LNCaP clone FGC (cell line): ENCODE measurements at places on chromosomes 3 and 15.

DNA sequence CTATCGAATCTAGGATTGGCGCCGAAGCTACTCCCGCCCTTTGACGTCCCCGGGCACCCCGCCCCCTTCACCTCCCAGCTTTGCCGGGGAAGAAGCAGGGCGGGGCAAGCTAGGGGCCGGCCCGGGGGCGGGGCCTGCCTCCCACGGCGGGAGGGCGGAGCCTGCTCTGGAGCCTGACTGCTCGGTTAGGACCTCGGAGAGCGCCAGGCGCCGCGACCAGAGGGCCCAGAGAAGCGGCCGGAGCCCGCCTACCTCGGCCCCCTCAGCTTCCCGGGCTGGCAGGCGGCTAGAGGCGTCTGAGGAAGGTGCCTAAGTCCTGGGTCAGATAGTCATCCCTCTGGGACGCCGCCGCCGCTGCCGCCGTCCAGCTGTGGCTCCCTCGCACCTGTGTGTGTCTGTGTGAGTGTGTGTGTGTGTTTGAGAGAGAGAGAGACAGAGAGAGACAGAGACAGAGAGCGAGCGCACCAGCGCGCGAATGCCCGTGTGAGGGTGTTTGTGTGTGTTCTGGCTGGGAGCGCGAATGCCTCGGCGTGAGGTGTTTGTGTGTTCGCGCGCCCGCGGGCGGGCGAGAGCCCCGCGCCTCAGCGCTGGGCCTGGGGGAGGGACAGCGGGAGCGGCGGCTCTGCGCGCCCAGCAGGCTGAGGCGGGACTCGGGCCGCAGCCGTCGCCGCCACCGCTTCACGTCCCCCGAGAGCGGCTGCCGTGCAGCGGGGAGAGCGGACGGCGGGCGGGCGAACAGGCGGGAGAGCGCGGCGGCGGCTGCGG, at the start of gene STXBP5L:
STXBP5L (plus strand) TSS at position 176 of the 765 bp plus-strand sequence. CDS start 1,374 bp downstream, outside the sequence.
- DNase-seq, result peak; percentile 70

- no peak for DNase-seq
These were observed 28.8 kb downstream of the LRRFIP2 start for GRCh38 chr3:37145611-37146010.

DNA sequence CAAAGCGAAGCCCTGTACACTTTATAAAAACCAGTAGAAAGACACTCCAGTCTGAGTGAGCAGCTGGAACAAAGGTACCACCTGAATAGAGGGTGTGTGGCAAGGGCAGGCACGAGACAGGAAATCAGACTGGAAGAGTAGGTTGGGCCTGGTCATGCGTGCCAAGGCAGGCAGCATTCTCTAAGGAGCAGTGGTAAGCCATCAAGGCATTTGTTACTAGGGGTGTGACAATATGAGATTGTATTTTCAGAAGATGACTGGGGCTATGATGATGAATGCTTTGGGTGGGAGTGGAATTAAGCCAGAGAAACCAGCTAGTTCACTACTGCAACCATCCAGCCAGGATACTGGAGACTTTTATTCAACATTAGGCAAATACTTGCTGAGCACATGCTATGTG, 5.0 kb downstream of the JMJD7 start:
- no peak for DNase-seq

- DNase-seq, result no peak
These were observed 15.1 kb downstream of the BOC start for GRCh38 chr3:113226491-113226890.

DNA sequence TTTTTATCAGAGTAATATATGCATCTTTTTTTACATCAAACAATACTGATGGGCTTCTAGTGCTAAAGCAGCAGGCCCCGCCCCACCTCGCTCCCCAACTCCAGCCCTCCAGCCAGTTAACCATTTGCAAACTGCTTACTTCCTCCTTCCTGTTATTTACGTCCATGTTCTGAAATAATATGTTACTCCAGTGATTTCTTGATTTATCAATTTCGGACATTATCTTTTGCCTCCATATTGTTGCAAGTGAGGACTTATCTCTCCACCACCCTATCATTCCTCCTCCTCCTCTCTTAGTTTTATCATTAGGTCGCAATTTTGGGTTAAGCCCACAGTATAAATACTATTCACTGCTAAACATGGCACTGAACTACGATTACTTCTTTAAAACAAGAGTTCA, 39.5 kb downstream of the ZNF710 start:
- DNase-seq, result no peak

GRCh38 chr3:144055604-144056003, 84.0 kb downstream of the DIPK2A start:
- DNase-seq, result no peak

DNA sequence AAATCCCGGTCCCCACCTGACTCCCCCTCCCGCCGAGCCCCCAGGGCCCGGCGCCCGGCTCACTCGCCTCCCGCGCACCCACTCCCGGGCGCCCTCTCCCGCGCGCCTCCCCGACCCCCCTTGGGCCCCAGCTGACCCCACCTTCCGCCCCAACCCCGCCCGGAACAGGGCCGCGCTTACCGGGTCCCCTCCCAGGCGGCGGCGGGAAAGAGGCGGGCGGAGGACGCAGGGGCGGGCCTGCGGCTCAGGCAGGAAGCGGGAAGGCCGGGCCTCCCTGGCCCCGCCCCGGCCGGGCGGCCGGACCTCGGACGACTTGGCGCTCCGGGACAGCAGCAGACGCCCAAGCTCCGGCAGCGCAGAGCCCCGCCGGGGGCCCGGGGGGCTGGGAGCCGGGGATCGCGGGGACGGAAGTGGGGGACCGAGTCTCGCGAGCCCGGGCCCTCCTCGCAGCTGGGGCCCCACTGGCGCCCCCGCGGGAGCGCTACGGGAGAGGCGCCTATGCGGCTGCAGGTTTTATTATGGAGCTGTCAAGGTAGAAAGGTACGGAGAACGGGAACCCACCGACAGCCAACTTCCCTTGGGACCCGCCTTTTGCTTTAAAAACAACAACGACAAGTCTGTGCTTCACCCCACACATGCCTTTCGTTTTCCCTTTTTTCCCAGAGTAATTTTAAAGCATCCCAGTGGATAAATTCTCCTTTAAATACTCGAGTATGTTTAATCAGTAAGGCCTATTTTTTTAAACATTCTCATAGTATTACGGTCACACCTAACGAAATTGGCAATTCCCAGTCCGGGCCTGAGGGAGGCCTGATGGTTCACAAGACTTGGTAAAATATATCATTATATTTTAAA, at the start of gene SLC41A3:
SLC41A3 (minus strand) TSS at position 212 of the 855 bp plus-strand sequence. CDS start 15,905 bp downstream, outside the sequence.
- no peak for DNase-seq

DNA sequence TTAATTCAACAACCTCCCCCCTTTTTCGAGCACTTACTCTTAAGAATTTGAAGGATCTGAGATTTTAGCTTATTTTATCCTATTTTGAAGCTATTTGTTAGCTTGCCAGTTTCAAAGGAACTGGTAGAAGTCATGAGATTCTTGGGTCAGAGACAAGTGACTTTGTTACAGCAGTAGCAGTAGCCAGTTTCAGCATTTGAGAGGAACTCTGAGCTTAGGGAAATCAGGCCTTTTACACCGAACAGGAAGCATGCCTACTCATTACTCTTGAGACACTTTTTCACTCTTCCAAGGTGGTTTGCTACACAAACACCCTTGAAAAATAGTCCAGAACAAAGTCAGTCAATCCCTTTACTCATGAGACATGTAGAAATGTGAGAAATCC, 24.5 kb upstream of the TM4SF1 start:
- peak; percentile 44 for DNase-seq

GRCh38 chr15:96276438-96277210, 53.9 kb upstream of the NR2F2 start:
- no peak for DNase-seq

DNA sequence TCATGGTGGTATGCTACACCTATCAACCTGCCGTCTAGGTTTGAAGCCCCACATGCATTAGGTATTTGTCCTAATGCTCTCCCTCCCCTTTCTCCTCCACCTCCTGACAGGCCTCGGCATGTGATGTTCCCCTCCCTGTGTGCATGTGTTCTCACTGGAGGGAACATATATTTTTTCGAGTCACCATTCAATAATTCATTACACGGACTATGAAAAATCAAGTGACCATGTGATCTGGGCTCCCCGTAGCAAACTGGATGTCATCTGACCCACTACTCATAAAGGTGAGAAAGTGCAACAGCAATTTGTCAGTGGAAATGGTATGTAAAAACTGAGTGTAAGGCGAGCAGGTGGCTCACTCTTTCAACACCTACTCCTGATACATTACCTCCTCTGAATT, 224.3 kb upstream of the RASGRP1 start:
- DNase-seq, result no peak

- DNase-seq, result no peak
These were observed 17.5 kb upstream of the NMD3 start for GRCh38 chr3:161203485-161204098.

DNA sequence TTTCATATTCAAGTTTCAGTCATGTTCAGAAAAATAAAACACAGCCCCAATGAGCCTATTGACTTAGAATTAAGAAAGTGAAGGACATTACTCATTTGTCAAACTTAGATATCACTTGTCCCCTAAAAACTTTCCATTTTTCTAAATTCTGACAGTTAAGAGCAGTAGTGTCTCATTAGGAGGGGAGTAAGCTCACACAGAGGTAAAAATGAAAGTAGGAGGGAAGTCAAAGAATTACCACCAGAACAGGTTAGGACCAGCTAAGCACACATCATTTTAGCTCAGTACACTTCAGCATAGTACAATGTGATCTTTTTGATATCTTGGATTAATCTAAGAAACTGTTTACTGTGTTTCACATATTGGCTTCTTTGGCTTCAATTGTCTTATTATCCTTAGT, 64.3 kb downstream of the OSTN start:
- DNase-seq, result no peak

DNA sequence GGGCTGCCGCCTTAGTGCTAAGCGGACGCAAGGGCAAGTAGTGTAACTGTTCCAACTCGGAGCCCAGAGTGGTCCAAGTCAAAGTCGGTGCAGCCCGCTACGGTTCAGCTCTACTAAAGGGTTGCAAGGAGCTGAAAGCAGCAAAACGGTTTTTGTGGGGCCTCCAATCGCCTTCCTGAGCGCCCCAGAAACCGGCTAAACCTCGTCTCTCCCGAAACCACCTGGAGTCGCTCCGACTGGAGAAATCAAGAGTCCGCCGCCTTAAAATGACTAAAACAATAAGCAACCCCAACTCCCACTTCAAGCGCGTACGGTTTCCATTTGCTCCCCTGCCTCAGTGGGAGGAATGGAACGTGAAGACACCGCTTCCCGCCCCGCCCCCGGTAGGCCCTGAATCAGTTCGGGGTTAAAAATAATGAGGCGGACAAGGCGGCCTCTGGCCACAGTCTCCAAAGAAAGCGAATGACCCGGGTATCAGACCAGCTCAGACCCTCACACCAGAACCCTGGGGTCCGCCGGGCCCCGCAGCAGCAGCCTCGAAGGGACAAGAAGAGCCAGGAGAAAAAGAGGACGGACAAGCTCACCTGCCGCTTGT, 401 bp downstream of the SEC11A start:
- DNase-seq, result no peak

- no peak for DNase-seq
These were observed 8.7 kb downstream of the STRA6 start for GRCh38 chr15:74193905-74194304.

DNA sequence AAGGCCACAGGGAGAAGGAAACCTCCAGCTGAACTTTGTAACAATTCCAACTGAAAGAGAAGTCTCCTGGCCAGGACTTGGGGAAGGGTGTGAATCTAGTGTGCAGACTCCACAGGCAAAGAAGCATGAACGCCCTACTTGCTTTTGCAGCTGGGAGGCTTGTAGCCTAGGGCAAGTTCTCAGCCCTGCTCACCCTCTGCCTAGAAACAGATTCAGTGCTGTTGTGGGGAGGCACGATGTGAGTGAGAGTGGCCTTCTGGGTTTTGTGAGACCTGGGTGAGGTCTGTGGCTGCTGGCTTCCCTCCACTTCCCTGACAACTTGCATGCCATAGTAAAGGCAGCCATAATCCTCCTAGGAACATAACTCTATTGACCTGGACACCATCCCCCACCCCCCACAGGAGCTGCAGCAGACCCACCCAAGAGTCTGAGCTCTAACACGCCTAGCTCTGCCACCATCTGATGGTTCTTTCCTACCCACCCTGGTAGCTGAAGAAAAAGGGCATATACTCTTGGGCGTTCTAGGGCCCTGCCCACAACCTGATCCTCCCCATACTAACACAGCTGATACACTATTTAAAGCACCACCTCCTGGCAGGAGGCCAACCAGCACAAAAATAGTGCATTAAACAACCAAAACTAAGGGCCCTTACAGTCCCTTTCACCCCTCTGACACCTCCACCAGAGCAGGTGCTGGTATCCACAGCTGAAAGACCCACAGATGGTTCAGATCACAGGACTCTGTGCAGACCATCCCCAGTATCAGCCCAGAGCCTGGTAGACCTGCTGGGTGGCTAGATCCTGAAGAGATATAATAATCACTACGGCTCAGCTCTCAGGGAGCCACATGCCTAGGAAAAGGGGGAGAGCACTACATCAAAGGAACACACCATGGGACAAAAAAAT, 426.5 kb downstream of the IGSF11 start:
- DNase-seq, result no peak

DNA sequence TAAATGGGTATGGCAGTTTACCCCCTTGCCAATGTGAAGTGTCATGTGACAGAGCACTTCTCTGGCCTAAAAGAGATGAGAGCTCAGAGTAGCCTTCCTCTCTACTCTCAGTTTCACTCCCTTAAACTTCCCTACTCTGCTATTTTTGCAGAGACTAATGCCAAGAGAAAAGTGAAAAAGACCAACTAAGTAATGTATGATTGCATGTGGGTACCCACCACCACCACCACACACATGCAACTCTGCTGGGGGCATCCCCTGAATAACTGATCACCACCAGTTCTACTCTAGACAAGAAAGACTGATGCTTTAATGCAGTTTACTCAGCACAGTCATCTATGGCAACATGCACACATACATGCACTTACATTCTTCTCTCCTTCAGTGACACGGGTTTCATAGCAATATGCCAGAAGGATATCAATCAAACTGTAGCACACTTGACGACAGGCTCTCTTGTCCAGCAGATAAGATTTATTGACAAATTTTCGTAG, 31.3 kb downstream of the SHQ1 start:
- DNase-seq, result no peak

GRCh38 chr3:155425396-155425795, 131.9 kb upstream of the STRIT1 start:
- no peak for DNase-seq

DNA sequence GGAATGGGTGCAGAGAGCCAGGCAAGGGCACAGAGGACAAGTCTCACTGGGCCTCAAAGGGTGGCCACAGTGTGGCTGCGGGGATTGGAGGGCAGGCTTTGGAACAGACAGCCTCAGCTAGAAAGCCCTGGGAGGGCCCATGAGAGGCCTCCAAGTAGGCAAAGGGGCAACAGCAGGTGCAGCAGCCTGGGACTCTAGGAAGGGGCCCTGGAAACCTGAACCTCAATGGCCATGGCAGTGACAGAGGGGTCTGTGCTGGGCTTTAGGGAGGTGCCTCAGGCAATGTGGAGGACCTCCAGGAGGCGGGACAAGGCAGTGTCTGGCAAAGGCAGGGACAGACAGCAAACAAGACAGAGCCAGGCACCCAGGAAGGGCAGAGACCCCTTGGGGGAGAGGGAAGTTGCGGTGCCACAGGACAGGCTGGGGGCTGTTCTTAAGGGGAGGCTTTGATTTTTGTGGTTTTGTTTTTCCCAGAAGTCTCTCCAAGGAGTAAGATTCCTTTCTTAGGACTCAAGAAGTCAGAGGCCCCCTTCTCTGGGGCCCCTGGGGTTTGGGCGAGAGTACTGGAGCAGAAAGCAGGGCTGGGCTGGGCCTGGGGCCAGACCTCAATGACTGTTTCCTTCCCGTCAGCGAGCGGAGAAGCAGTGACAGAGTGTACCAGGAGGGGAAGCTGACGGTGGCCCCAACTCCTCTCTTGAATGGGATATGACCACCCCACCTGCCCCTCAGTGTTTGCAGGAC, 9.7 kb downstream of the STOML1 start:
- DNase-seq, result no peak

- DNase-seq, result no peak
These were observed 23.7 kb upstream of the THSD4 start for GRCh38 chr15:71091601-71092000.
